ENCODE measurements at places on chromosomes 1 and 21.
A peak's percentile ranks its signal among the peaks of the same experiment; 100 is the strongest.

GRCh38 chr1:216929870-216930582 is 206.8 kb upstream of the ESRRG start:
- DNase-seq = no peak

DNA sequence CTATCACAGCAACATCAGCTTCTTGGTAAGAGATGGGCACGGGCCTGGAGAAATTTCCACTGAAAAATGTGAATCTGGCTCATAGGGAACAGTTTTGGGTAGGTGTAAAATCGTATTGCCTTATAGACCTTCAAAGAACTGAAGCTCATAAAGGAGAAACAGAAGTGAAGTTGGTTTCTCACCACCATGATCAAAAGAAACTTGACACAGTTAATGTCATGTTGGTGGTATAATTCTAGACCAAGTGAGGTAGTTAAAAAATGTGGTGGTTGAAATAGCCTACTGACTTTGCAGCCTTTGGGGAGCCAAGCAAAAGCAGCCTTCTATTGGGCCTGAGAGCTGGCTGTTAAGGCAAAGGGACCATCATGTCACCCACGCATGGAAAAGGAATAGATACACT is 8.9 kb downstream of the CD1D start:
- DNase-seq = no peak

DNA sequence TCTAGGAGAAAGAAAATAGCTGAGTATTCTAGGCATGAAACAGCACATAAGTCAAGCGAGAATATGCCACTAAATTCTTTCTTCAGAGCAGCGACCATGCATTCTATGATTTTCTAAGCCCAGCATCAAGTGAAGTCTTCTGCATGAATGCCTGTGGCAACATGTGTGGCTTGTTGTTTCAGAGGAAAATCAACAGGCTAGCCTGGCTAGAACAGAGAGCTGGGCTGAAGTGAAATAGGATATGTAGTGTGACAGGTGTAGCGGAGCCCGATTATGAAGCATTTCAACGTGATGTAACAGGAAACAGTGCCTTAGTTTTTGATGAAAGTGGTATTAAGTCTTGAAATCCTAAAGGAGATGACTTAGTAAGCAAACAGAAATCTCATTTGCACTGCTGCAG is 7.0 kb downstream of the CSDE1 start:
- no peak for DNase-seq

GRCh38 chr21:45304945-45305344 is 17.2 kb upstream of the POFUT2 start:
- no peak for DNase-seq

GRCh38 chr1:221435504-221435904 is 306.4 kb downstream of the DUSP10 start:
- DNase-seq = no peak

DNA sequence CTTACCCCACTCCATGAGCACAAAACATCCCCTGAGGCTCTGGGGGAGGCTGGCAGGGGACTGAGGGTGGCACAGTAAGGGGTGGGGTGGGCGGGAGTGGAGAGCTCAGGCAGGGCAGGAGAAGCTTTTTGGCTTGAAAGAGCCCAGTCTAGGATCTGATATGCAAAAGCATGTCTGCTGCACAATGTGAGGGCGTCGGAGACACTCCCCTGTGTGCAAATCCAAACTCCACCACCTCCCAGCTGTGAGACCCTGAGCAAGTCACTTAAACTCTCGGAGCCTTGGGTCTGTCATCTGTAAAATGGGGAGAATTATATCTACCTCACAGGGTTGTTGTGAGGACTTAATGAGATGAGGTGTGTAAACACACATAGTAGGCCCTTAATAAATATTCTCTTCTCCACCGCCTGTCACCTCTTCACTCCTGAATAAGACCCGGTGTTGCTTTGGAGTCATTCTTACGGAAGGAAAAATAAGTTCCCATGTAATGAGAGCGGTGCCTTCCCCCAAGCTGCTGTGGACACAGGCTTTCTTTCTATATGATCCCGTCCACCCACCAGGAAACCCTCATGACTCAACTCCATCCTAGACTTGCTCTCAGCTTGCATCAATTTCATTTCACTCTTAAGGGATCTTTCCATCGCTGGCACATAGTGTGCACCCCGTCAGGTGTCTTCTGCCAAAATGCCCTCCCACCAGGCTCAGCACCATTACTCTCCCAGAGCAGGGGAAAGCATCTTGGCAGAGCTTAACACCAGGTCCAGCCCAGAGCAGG is 12.5 kb downstream of the KCNN3 start:
- no peak for DNase-seq

- DNase-seq = peak; percentile 38
Measured at GRCh38 chr21:25421321-25422028, 185.8 kb downstream of the MRPL39 start.

DNA sequence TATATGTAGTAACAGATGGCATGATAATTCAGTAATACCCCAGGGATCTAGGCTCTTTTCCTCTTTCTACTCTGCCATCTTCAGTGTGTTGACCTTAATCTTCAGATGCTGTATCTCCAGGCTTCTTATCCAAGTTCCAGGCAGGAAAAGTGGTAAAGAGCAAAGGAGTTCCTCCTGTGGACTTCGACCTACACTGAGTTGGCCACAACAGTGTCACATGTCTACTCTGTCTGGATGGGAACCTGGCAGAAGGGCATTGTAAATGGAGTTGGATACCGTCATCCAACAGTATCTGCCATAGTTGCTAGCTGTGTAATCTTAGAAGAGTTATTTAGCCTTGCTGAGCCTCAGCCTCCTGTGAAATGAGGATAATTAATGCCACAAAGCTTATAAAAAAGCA is 21.9 kb downstream of the IL23R start:
- DNase-seq = no peak

- peak; percentile 19 for DNase-seq
Measured at GRCh38 chr1:40153073-40153770, 8.0 kb upstream of the RLF start.
